Activated gamma-delta T cell (primary cell): ENCODE measurements at places on chromosomes 7 and 10.

- no peak for DNase-seq
Observed at GRCh38 chr7:156819733-156820295, 73.2 kb downstream of the LMBR1 start.

DNA sequence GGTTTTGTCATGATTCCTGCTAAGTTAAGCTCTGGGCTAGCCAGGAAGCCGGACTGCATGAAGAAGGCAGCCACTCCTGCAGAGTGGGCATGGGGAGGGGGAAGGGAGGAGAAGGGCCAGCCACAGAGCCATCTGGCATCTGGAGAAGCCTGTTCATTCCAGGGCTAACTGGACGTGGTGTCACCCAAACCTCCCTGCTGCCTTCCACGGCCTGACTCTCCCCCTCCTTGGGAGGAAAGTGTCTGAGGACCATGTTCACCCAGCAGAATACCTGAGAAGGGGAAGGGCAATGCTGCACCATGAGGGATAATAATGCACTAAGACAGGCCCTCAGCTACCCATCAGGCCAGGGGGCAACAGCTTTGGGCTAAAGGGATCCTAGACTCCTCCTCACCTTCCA is 15.4 kb downstream of the AQP1 start:
- DNase-seq, result no peak

GRCh38 chr7:45088821-45089340 is at the start of gene NACAD:
Gene NACAD, minus strand, starts transcription at chr7:45088969. Its CDS starts 75 bp downstream, at chr7:45088894.
- peak; percentile 40 for DNase-seq

GRCh38 chr10:21468086-21468485 is 57.4 kb downstream of the SKIDA1 start:
- no peak for DNase-seq

DNA sequence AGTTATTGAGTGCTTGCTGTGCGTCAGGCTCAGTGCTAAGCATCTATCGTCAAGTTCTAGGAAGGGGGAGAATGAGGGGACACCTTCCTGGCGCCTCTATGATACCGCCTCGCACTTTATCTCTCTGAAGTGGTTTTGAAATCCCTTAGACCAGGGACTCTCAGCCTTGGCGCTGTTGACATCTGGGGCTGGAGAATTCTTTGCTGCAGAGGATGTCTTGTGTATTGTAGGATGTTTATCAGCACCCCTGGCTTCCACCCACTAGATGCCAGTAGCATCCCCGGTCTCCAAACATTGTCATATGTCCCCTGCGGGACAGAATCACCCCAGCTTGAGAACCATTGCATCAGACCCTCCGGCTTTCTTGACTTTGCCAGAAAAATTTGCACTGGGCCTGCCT is 285.5 kb downstream of the CCDC3 start:
- no peak for DNase-seq

GRCh38 chr7:87370660-87371180 is 25.3 kb downstream of the CROT start:
- DNase-seq, result no peak

DNA sequence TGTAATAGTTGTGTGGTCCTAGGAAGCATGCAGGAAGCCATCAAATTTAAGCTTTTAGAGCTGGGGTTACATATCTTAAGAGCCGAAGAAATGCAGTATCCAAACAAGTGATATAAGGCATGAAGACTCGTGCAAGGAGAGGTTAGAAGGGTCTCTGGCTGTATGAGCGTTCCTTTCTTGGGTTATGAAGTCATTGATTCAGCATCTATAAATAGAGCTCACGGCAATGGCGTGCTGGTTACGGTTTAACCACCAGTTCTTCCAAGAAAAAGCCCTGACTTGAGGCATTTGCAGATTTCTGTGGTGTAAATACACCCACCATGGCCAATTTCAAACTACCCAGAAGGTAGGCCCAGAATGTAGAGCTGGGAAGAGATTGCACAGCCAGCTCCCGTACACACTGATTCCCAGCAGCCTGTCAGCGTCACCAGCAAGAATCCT is 72.0 kb upstream of the KAT6B start:
- DNase-seq, result no peak

GRCh38 chr7:120729245-120729644 is 128.7 kb downstream of the TSPAN12 start:
- DNase-seq, result no peak

DNA sequence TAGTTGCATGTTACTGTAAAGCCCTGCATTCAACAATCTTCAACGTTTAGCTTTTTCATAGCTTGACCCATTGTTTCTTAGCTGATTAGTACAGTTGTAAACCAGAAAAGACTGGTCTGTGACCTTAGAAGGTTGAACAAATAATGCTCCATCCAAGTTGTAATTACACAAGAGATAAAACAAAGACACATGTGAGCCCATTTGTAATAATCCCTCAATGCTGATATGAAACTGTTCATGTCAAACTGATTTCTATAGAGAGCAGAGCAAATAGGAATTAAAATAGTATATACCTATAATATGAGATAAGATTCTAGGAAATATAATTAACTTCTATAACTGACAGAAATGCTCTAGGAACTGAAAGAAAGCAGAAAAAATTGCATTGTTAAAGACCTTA is 94.7 kb upstream of the SLC25A13 start:
- no peak for DNase-seq

DNA sequence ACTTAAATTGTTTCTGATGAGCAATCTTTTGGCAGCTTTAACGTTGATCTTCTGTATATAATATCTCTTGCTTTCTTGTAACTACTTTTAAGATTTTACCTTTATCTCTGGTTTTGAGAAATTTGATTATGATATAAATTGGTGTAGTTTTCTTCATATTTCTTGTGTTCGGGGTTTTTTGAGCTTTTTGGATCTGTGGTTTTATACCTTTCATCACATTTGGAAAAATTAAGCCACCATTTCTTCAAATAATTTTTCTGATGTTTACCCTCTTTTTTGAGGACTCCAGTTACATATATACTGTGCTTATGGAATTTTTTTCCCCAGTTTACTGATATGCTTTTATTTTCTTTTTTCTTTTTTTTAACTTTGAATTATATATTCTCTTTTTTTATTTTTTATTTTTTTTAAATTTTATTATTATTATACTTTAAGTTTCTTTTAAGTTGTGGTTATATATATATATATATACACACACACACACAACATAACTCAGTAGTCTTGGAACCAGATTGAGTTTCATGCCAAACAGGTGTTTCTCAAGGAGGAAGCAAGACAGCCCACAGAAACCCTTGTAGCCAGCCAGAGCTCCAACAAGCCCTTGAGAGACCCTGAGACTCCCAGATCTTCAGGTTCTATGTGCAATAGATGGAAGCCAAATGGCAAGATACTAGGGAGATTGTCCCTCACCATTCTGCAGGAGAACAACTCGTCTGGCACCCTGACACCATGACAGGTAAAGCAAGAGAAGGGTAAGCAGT is 27.5 kb upstream of the NME8 start:
- no peak for DNase-seq

- no peak for DNase-seq
Observed at GRCh38 chr7:45588466-45588865, 14.3 kb downstream of the ADCY1 start.

- DNase-seq, result no peak
Observed at GRCh38 chr7:141466151-141466904, 84.9 kb upstream of the AGK start.

DNA sequence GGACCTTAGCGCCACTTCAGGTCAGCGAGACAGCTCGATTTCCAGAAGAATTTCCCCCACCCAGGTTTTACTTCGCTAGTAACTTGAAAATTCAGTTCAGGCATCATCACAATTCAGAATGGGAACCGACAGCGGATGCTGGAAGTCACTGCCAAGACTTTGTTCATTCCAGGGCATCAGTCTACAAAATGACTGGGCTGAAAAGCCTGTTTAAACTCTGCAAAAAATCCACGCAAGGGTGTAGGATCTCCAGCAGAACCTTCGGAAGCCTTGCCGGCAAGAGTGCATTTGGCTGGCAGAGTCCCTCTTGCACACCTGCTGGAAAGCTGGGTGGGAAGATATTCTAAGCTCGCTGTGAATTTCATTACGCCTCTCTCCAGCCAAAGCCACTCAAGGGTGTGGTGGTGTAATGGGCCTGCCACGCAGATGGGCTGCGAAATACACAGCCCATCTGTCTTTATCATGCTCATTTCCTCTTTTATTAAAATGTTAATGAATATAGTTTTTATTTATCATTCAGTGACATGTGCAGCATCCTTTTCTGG is 672.0 kb upstream of the FOXK1 start:
- DNase-seq, result no peak
